Liver (tissue), 10 donors: ENCODE measurements at places on chromosomes 5 and 9. TPM values are rescaled to one million over a fixed set of nuclear protein-coding genes. Genes with fewer than 3 reads are reported as not detected.

The TEK gene
- total RNA-seq = 13.8 TPM

The MEGF10 gene
- 1.0 TPM for total RNA-seq

The CCL21 gene
- total RNA-seq = 2.2 TPM

The DIPK1B gene
- 19.7 TPM for total RNA-seq

DNA sequence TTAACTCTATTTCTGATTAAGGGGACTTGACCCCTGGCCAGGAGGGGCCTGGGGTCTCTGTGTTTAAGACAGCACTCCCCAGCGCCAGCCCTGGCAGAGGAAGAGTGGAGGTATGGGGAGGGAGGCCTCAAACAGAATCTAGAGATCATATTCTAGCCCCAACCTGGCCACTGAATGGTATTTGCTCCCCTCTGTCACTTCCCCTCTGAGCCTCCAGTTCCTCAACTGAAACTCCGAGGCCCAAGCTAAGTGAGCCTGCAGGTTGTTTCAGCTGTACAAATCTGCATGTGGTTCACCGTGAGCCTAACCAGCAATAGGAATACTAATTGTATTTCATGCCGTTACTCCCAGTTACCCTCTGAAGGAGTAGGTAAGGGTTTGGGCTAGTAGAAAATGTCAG, 36.0 kb downstream of the ANP32B start:
- no peak for DNase-seq

DNA sequence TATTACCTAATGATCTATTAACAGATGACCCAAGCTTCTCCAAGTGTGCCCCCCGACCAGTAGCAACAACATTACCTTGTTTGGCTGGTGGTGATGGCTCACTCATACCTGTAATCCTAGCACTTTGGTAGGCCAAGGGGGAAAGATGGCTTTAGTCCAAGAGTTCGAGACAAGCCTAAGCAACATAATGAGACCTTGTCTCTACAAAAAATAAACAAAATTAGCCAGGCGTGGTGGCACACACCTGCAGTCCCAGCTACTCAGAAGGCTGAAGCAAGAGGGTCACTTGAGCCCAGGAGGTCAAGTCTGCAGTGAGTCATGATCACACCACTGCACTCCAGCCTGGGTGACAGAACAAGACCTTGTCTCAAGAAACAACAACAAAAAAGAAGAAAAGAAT, 62.9 kb downstream of the GCNT1 start:
- DNase-seq = no peak

GRCh38 chr5:151772029-151772845, 483 bp downstream of the G3BP1 start:
- peak; percentile 63 for DNase-seq

DNA sequence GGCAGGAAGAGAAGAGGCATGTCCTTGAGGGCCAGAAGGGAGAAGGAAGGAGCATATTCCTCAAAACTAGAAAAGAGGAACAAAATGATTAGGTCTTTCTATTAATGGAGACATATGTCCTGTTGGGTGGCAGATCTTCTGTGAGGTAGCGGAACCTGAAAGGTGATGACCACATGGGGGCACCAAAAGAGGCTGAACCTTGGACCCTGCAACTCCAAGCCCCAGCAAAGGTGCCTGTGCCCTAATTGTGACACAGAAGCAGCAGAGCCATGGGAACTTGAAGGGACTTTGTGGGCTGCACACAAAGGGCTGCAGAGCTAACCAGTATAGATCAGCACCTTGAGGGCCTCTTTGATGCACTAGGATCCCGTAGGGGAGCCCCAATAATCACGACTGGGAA, 158.0 kb downstream of the BAAT start:
- DNase-seq = no peak

- DNase-seq = peak; percentile 39
Measured at GRCh38 chr5:112738191-112738560, 491 bp downstream of the APC start.

- no peak for DNase-seq
Measured at GRCh38 chr5:161546470-161547301, at the start of gene GABRB2. TSS of gene GABRB2 (minus strand) at chr5:161546725. CDS start at chr5:161546643, 82 bp downstream.

GRCh38 chr9:4894076-4894475, 91.0 kb upstream of the JAK2 start:
- DNase-seq = no peak
